ENCODE measurements at places on chromosomes 2 and 18.

- DNase-seq = peak; percentile 93
These were observed 170.9 kb downstream of the SOCS6 start for GRCh38 chr18:70459731-70460130.

DNA sequence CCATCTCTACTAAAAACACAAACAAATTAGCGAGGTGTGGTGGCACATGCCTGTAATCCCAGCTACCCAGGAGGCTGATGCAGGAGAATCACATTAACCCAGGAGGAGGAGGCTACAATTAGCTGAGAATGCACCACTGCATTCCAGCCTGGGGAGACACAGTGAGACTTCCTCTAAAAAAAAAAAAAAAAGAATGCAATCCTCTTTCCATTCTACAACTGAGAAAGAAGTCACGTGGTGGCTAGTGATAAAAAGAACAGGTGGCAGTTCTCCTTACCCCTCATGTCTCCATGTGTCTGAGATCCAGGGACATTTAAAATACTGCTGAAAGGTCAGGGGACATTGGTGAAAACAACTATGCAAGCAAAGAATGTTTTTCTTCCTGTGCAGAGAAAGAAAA, 24.4 kb upstream of the GPR39 start:
- DNase-seq = no peak

DNA sequence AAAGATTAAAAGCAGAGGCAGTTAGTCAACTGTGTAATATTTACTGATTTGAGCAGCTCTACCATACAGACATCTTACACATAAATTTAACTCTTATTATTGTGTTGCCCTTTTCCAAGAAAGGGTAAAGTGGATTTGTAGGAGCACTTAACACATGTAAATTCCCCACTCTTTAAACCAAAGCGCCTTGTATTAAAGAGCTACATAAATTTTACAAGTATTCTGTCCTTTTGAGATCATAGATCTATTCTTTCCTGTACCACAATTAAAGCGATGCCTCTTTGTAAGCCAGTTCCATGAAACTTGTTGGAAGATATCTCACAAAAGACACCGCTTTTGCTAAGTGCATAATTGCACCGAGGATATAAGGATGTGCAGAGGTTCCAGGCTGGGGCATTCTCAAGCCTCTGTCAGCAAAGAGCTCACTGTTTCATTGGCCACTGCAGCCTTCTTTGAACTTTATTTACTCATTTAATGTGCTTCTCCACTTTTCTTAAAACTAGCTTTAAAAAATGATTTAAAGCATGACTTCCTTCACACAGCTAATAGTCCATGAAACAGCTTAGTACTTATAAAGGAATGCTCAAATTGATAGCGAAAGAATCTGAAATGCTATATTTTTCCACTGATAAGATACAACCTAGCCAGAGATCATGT, 520.0 kb upstream of the TCF4 start:
- DNase-seq = no peak

DNA sequence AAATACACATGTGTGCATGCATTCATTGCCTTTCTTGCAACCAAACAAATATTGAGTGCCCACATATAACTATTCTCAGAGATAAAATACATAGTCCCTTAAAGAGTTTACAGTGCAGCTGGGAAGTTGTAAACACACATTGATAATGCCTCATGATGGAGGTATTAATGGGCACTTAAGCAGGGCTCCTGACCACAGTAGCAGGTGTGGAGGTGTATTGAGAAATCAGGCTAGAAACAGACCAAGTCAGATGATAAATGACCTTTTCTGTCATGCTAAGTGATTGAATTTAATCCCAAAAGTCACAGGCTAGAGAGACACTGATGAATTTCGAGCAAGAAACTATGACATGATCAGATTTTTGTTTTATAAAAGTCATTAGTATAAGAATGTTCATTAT, 157.7 kb downstream of the ZNF385B start:
- no peak for DNase-seq
